ENCODE measurements at places on chromosomes 3 and 15.

DNA sequence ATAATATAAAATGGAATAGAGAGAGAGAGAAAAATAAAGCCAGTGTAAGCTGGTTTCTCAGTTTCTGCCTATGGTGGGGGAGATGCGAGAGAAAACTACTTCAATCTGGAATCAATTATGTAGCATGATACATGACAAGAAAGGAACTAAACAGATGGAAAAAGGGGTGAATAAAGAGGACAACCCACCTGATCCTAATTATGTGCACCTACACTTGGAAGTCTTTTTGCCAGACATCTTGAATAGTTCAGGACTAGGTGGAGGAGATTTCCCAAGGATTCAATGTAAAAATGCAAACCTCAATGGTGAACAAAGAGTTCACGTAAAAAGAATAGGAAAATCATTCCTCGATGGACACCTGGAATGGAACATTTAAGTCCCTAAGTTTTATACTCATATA is 524.4 kb upstream of the RGMA start:
- DNase-seq, result no peak

- DNase-seq, result no peak
Observed at GRCh38 chr3:122366379-122366749, 16.7 kb downstream of the MIX23 start.

DNA sequence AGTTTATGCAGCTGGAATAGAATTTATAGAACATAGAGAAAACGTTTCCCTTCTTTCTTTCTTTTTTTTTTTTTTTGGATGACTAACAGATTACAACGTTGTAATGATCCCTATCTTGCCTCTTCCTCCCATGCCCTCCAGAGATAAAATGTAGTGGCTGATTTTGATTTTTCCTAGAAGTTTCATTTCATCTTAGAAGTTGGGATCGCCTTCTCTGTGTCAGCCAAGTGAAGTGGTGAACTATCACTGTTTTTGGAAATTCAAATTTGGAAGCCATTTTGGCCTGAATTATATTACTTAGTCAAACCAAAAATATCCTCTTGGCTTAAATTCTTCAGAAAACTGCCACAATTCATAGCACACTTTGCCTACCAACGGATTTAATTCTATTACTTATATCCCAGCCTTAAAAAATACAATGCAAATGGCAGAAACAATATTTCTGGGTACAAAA is 1025.5 kb upstream of the NR2F2 start:
- no peak for DNase-seq

DNA sequence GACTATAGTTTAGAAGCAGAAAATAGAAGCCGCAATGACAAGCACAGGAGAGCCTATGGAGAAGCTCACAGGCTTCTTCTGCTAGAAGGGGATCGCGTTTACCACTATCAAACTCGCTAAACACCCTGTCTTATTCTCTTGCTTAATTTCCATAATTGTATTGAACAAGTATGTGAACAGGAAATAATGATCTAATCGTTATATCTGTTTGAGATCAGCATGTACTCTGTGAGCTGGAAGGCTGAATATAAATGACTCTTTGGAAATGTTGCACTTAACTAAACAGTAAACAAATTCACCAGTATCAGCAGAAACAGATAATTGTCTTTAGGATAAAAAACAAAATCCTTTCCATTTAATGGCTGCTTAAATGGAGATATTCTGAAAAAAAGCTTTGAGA is 15.0 kb downstream of the NEK10 start:
- no peak for DNase-seq

DNA sequence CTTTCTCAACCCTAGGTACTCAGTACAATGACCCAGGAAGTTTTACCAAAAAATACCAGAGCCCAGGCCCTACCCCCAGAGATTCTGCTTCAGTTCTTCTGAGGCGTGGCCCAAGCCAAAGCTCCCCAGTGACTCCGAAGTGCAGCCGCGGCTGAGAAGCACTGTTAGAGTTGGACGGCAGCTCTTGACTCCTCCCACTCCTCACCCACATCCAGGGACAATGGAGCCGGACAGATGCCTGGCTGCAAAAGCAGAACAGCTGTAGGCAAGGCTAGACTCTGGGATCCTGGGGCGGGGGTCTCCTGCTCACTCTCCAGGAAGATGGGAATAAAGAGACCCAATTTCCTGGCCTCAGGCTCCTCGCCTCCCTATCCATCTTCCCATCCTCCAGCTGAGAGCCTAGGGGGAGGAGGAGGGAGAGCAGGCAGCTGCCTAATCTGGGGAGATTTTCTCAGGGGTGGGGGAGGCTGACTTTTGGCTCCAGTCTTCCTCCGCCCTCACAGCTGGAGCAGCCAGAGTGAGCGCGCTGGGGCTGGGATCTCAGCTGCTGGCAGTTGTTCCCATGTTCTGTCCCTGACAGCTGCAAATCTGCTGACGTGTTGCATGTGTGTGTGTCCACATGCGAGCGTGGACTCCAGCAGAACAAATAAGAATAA is 223.8 kb downstream of the OPA1 start:
- no peak for DNase-seq

DNA sequence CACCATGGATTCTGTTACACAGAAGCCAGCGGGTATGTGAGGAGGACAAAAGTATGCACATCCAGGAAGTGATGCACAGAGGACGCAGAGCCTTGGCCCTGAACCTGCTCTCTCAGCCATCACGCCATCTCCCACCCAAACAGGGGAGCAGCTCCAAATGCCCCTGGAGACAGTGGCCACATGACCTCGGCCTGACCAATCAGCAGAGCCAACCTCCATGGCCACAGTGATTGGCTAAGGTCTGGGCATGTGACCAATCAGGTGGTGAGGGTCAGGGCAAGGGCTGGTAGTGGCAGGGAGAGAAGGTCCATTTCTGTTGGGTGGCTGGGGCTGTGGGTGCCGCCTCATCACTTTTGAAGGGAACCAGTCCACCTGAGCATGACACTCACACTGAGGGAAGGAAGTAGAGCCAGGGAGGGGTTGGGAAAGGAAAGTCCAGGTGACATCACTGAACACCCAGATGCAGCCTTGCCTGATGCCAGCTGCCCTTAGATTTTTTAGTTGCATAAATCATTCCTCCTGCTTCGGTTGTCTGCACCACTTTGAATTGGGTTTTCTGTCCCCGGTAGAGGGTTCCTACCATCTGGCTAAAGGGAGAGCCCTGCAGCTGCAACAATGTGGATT is 70.3 kb upstream of the IQSEC1 start:
- DNase-seq, result no peak

DNA sequence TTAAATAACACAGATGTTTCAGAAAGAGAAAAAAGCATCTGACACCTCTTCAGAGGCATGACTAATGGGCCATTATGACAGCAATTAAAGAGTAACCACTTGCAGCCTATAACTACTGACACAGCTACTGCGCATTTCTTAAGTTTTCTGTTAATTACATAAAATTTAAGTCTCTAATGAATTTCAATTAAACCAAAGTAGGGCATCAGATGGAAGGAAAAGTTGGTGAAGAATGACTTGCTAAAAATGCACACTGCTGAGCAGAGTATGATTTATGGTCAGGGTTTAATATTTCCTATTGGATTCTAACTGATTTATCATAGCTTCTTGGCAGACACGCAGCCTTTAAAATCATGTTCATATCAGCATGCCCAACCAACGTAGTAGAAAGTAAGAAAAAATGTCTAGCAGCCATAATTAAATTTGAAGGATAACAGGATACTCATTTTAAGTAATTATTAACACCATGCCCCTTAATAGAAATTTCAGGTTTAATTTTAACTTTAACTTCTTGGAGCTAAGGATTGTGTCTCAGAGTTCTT is 140.0 kb downstream of the CBLB start:
- no peak for DNase-seq

DNA sequence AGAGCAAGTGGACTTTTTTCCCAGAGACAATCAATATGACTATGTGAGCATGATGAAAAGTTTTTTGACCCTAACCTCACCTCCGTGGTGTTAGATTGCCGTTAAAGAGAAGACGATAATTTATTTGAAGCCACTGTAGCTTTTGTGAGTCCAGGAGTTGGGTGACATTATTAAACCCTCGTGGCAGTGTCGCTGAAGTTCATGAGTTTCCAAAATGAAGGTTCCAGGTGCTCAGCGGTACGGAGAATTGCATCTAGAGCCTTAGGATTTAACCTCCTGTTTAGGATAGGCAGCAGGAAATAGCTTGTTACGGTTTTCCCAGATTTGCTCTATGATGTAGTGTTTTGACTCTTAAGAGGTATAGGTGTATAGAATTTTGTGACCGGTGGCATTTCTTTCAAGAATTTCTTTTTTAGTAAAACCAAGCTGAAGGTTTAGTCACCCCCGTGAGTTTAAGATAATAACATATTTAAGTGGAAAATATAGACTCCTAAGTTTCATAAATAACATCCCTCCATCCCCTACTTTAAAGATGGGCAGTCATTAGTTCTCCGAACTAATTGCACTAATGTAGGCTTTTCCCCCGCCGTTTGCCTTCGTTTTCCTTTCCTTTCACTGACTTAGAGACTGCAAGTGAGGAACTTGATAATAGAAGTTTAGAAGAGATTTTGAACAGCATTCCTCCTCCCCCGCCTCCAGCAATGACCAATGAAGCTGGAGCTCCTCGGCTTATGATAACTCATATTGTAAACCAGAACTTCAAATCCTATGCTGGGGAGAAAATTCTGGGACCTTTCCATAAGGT is 2.0 kb downstream of the SMC4 start:
- DNase-seq, result no peak

DNA sequence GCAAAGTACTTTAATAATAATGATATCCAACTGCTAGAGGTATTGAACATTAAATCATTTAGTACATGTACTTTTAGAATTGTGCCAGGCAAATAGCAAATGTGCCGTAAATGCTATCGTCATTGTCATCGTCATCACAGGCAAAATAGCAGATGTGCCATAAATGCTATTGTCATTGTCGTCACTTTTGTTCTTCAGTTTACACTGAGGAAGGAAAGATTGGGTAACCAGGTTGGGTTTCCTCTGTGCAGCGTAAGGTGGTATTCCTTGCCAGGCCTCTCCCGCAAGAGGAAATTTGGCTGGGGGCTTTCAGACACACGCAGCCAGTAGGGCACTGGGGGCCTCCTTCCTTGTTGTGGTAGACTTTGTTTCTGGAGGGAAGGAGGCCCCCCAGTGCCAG is 26.4 kb downstream of the ABHD17C start:
- DNase-seq, result no peak

DNA sequence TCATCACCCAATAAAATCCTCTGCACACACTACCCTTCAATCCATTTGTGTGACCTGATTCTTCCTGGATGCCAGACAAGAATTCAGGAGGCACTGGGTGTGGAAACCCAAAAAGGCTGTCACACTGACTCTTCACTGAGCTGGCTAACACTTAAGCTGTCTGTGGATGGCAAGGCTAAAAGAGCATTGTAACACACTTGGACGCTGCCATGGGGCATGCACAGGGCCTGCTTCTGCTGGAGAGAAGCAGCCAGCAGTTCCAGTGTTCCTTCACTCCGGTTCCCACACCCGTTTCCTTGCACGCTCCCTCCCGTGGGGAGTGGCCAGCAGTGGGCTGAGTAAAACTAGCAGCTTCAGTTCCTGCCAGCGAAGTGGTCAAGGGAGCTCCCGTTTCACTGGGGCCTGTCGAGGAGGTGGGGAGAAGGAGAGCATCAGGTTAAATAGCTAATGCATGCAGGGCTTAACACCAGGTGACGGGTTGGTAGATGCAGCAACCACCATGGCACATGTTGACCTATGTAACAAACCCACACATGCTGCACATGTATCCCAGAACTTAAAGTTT is 737.1 kb downstream of the FHIT start:
- no peak for DNase-seq

GRCh38 chr3:23580096-23580713 is 225.6 kb upstream of the UBE2E1 start:
- no peak for DNase-seq

GRCh38 chr15:75109021-75109735 is 85.8 kb downstream of the PPCDC start:
- no peak for DNase-seq

GRCh38 chr3:141181196-141181595 is 50.4 kb upstream of the PXYLP1 start:
- no peak for DNase-seq

DNA sequence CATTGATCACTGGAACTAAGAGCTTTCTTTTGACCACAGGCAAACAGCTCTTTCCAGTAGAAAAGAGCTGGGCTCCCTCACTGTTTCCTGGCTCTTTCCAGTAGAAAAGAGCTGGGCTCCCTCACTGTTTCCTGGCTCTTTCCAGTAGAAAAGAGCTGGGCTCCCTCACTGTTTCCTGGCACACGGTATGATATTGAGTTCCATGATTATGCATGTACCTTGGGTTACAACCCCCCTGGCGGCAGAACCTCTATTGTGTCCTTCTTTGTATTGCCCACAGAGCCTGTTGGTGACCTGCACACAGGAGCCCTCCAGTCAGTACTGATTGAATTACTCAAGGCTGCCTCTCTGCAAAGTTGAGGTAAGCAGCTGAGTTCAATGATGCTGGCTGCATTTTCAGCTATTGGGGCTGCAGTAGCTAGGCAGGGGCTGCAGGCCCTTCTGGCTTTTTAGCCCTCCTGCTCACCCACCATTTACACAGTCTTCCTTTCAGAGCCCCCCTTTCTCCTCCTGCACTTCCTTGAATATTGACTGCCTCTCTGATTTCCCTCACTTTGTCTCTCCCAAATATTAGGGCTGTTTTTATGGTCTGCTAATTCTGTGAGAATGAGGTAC is 10.2 kb downstream of the ACKR2 start:
- no peak for DNase-seq

- no peak for DNase-seq
Observed at GRCh38 chr3:5001805-5002173, 22.6 kb downstream of the BHLHE40 start.

DNA sequence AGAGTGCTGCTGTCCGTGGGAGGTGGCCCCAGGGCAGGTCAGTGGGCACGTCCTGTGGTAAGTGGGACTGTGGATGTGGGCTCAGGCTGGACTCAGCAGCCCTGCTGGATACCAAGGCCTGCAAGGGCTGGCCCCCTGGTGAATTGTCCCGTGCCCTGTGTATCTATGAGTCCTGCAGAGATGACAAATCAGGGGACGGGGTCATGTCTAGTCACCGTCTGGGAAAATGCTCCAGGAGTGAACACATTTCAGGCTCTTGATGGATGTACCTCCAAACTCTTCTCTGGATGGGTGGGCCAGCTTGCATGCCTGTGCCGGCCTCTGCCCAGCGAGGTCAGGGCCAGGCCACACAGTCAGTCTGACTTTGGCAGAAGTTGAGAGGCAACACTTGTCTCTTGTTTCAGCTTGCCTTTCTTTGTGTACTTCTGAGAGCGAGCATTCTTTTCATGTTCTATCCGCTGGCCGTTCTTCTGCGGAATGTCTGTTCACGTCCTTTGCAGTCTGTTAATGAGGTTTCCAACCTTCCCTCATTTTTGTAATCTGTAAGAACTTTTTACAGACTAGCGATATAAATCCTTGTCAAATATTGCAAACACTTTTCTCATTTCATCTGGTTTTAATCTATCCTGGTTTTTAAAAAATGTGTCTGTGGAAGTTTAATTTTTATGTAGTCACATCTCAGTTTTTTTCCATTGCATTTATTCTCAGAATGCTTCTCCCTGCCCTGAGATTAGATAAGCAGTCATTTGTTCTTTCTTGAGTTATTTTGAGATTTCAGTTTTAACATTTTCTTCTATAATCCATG is 11.4 kb upstream of the STAB1 start:
- no peak for DNase-seq

GRCh38 chr3:183069086-183069485 is 30.2 kb downstream of the MCCC1 start:
- DNase-seq, result no peak

- DNase-seq, result no peak
Observed at GRCh38 chr3:76025561-76025960, 240.2 kb upstream of the ZNF717 start.

- DNase-seq, result no peak
Observed at GRCh38 chr15:57437564-57437963, 61.3 kb downstream of the CGNL1 start.
